Fibroblast of skin of right biceps (primary cell): ENCODE measurements at places on chromosomes 11 and 22.

DNA sequence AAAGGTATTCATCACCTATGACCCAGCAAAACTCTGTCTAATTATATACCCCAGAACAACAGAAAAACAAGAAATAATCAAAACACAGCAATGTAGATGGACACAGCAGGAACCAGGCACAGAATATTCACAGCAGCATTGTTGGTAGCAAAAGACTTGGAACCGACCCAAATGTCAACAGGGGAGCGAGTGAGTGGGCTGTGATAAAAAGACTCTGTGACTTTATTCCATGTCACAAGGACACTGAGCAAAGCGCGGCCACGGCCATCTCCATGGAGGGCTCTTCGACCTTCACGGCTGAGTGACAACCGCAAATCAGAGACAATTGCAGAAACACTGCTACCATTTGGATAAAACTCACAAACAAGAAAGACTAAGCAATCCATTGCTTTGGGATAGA is 1373.1 kb downstream of the TBC1D22A start:
- DNase-seq: no peak

GRCh38 chr22:36211237-36211861 is 9.7 kb upstream of the APOL4 start:
- DNase-seq: peak; percentile 62

GRCh38 chr11:63448646-63449045 is 42.3 kb downstream of the PLAAT5 start:
- no peak for DNase-seq

GRCh38 chr11:530960-531831 is 4.2 kb downstream of the HRAS start:
- DNase-seq: no peak

DNA sequence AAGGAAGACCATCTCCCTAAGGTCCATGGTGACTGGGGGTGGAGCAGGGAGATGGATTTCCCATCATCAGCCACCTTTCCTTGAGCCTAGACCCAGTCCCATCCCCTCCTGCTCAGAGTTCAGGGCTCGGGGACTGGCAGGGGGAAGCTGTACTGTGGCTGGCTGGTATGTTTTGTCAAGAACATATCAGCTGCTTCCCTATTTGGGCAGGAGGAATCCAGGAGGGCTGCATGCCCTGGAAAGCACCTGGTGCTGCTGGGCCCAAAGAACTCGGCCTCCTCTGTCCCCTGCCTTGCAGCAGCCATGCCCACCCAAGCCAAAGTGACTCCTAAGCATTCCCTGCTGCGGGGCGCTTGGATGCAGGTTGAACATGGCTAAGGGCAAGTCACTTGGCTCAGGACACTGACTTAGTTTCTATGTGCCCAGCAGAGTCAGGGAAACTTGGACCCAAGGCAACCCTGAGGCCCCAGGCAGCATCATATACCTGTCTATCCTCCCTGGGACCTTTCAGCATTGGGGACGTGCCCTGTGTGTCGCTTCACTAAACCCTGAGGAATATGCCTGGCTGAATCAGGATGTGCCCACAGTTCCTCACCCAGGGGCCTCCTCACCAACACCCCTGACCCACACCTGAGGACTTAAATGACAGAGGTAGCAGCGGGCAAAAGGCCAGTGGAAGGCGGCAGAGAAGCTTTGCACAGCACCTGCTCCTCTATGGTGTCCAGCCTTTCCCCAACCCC is 43.1 kb downstream of the BUD13 start:
- no peak for DNase-seq

GRCh38 chr22:26846076-26846475 is 188.7 kb downstream of the MIAT start:
- DNase-seq: peak; percentile 57

DNA sequence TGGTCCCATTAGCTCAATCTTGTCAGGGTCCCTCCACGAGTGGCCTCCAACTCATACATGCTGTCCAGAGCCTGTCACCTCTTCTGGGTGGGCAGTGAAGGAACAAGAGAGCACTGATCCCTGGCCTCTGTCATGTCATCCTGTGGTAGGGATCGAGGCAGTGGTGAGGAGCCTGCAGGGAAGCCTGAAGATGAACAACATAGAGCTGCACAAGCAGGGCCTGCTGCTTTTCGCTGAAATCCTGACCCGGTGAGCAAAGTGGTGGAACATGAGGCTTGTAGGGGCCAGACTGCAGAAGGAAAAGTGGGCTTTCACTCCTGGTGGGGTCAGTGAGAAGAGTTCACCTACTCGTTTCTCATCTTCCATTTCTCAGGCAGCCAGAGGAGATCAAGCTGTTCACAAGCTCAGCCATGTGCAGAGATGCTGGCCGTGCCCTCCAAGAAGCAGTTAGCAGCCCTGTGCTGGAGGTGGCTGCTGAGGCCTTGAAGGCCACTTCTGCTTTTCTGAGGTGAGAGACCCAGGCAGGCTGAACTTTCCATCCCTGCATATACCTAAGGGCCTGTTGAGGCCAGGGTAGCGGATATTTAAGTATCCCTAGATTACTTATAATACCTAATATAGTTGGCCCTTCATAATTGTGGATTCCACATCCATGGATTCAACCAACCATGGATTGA is 32.9 kb downstream of the MEI1 start:
- DNase-seq: no peak

DNA sequence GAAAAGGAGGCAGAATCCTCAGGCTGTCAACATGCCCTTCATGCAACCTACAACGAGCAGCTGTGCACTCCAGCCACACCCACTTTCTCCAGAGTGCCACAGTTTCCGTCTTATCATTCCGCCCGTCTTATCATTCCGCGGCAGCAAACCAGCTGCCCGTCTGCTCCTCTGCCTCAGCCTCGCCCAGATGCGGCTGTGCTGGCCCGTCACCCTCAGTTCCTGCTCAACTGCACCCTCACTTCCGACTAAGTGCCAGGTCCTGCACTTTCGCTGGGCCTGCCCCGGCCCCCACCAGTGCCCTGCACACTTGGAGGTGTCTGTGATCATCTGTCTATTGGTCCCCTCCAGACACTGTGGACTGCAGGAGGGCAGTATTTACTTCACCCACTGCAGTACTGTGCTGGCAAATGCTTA is 43.7 kb downstream of the MICAL3 start:
- DNase-seq: no peak

GRCh38 chr11:118301600-118302195 is 2.8 kb upstream of the CD3E start:
- DNase-seq: no peak

GRCh38 chr11:10659339-10660216 is 34.0 kb downstream of the IRAG1 start:
- DNase-seq: peak; percentile 94

DNA sequence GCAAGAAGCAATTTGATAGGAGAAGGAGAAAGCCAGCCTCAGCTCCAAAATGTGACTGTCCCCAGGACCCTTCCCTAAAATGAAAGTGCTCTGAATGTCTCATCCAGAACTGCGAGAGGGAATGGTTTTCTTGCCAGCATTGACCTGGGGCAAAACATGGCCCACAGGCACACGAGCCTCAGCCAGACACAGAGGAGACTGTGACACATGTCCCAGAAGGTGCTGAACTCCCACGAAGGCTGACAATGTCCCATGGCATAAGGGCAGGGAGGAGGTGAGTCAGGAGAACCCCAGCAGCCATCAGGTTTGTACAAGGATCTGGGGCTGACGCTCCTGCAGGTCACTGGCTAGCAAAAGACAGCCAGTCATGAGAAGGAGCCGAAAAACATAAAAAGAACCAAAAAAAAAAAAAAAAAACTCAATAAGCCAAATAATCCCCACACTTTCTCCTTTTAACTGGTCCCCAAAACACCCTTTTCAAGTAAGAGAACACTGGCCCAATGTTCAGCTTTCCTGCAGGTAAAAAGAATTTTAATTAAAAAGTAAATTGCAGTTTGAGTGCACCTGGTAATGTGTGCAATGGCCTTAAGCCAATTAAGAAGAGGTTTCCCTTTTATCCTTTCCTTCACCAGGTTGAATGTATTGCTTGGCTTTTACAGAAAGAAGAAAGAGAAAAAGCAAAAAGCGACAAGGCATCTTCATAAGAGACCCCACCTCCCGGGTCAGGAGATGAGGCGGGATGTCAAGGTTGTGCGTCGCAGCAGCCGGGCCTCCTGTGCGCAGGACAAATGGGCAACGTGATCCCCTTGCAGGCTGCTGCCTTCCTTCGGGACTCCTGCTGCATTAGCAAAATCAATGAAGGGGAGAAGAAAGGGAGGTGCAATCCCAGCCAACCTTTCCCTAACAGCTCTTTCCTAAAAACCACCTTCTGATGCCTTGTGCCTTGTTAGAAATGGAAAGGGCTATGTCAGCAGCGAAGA is 43.6 kb downstream of the GALNT18 start:
- no peak for DNase-seq

- no peak for DNase-seq
Measured at GRCh38 chr11:16611401-16611921, 127.0 kb upstream of the C11orf58 start.
